Ecto neural progenitor cell (in vitro differentiated cells): ENCODE measurements at places on chromosomes 11 and 22.

GRCh38 chr11:30861531-30861930 is 275.4 kb upstream of the MPPED2 start:
- no peak for DNase-seq

DNA sequence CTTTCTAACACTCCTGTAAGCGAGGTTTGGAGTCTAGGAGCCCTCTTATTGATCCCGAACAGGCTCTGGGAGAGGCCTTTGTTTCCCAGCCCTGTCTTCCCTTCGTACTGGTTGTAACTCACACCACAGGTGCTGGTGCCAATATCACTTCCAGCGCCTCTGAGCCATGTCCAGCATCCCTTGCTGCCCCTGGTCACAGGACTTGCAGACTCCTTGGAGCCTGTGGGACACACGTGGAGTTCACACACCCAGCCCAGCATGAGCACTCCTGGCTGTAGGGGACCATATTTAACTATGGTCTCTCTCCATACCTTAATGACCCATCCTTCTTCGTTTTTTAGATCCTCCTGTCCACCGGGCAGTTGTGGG is 2.2 kb downstream of the ZBTB16 start:
- no peak for DNase-seq

- DNase-seq = no peak
These were observed 39.3 kb upstream of the SPON1 start for GRCh38 chr11:13923182-13923581.

DNA sequence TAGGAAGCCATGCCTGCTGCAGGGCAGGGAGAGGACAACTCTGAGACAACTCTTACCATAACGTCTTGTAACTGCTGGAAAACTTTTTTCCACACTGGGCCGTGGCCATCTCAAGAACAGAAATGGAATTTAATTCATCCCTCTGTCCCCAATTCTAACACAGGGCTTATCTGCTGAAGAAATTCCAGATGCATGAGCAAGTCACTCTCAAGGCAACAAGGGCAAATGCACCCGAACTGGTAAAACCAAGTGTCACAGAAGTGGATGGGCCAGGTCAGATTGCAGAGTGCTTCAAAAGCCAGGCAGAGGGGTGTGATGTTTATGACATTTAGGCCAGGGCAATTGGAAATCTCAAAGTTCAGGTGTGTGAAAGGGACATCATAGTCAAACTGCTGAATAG is 7.4 kb downstream of the SMPD1 start:
- no peak for DNase-seq

DNA sequence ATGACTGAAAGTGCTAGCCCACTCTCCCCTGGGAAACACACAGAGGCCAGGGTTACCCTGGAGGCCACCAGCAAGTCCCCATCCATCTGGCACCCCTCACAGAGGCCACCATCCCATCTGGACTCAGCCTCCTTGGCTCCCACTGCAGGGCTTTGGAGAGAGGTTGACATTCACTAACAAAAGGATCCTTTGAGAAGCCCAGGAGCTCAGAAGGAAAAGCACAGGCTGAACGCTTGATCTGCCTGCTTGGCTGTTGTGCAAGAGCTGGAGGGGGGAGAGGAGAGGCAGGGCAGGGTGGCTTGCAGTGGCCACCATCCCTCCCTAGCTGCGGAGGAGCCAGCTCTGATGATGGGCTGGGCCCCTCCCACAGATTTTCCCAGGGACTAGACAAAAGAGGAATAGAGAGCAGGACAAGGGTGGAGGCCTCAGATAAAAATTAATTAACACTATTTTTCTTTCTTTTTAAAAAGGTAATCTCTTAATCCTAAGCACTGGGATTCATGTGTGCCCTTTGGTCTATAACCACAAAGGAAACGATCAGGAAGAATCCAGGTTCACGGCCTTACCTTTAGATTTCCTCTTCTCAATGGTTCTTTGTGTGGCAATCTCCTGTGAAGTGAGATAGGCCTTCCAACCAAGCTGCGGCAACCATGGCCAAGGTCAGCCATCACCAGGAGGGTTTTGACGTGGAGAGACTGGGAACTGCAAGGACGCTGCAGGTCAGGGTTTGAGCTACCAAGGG is 154.7 kb downstream of the BARX2 start:
- no peak for DNase-seq

GRCh38 chr11:120911943-120912342 is 112.0 kb upstream of the TBCEL start:
- DNase-seq = no peak

- no peak for DNase-seq
These were observed 33.8 kb downstream of the AMOTL1 start for GRCh38 chr11:94801866-94802460.

- DNase-seq = no peak
These were observed 33.9 kb downstream of the ISX start for GRCh38 chr22:35099883-35100282.

DNA sequence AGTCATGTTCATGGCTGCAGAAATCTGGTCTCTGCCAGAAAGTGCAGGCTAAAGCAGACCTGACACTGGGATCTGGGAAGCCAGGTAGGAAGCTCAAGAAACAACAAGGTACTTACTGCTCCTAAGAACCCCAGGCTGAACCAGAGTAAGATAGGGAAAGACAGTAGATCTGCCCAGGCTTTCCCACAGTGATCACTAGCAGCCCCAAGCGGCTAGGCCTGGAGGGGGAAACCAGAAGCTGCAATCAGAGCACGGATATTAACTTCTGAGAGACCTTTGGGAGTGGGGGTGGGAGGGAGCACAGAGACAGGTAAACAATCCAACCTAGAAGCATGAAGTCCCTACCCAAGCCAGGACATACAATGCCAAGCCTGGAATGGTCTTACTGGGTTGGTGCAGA is 135.2 kb upstream of the C11orf58 start:
- DNase-seq = peak; percentile 48
